NCI-H1417 treated with DMSO at 0.1 percent for 48 hours (cell line): ENCODE measurements at places on chromosomes 1 and 21.

DNA sequence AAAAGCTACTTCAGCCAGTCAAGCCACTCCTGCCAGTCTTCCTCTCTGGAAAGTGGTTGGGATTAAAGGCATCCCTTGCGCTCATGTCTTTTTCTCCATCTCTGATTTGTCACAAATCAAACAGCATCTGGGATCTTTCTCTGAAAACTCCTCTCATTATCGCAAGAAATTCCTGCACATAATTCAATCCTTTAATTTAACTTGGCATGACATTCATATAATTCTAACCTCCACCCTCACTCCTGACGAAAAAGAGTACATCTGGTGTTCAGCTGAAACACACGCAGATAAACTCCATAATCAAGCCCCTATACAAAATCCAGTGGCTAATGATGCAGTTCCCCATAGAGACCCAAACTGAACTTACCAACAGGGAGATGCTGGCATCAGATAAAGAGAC is 19.4 kb upstream of the SLC2A5 start:
- no peak for DNase-seq

DNA sequence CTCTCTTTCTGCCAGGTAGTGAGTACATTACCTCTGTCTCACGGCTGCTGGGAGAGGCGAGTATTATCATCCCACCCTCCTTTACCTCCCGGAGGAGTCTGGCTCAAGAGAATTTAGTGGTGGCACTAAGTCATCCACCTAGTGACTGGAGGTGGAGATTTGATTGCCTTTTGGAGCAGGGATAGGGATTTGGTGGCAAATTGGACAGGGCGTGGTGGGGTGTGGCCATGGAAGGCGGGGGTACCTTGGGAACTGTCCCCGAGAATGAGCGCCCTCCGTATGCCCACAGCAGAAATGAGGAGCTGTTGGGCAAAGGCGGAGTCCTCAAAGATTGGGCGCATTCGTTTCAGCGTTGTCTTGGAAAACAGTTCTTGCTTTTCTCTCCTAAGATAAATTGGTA is 32.1 kb upstream of the HMGN1 start:
- DNase-seq: no peak

- DNase-seq: no peak
These were observed 17.6 kb downstream of the HTR6 start for GRCh38 chr1:19682257-19682656.

DNA sequence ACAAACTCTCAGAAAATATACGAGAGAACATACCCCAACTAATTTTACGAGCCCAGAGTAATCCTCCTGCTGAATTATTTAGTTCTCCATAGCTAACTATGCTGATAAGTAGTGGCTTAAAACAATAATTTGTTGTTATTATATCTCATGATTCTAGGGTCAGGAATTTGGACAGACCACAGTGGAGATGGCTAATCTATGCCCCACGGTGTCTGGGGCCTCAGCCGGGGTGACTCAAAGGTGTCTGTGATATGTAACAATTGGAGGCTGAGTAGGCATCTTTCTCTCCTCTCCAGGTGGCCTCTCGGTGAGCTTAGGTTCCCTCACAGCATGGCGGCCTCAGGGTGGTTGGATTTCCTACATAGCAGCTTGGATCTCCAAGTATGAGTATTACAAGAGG is 35.4 kb upstream of the FOXO6 start:
- DNase-seq: no peak
